ENCODE measurements at places on chromosomes 1 and 21.

DNA sequence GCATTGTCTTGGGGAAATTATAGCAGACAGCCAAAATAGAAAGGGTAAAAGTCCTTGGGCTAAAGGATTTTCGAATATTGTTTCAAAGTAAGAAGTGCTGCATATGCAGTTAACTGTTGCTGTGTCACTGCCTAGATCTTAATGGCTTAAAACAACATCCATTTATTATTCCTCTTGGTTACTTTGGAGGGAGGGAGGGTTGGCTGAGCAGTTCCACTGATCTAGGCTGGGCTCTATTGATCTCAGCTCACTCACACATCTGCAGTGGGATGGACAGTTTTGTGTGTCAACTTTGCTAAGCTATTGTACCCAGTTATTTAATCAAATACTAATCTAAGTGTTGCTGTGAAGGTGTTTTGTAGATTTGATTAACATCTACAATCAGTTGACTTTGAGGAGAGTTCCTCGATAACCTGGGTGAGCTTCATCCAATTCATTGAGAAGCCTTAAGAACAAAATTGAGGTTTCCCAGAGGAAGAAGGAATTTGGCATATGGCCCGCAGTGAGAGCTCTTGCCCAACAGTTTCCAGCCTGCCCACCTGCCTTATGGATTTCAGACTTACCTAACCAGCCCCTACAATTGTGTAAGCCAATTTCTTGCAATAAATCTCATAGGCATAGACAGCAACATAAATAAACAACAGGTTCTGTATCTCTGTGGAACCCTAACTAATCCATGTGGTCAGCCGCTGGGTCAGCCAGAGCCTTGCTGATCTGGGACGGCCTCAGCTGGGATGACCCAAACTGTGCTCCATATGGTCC, 187.3 kb downstream of the AK5 start:
- no peak for DNase-seq

GRCh38 chr1:177206831-177207355, 36.1 kb downstream of the BRINP2 start:
- DNase-seq, result no peak

- no peak for DNase-seq
Observed at GRCh38 chr1:44820328-44821239, 12.3 kb downstream of the BTBD19 start.

GRCh38 chr1:12591267-12591938, 26.6 kb downstream of the DHRS3 start:
- no peak for DNase-seq

DNA sequence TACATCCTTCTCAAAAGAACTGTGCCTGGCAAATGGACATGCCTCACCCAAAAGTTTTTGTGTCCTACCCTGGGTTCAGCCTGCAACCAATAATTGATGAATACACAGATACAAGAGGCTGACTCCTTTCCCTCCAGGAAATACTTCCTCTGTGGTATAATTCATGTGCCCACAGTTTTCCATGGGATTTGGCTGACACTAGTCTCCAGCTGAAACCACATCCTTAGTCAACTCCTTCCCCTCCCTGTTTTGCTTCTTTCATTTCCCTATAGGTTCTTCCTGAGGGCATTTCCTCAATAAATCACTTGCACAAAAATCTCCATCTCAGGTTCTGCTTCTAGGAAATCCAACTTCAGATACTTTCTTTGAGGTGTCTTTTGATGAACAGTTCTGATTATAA, 436.6 kb upstream of the C1orf87 start:
- no peak for DNase-seq

Data from right kidney (tissue), 9 donors.